ENCODE measurements at places on chromosomes 4 and X. TPM values are rescaled to one million over a fixed set of nuclear protein-coding genes. Genes with fewer than 3 reads are reported as not detected.

- DNase-seq, result no peak
- no peak overlapping the region for H3K27ac ChIP-seq
- no peak overlapping the region for H3K4me3 ChIP-seq
- no peaks in the 10 kb centered on the region for H3K4me1 ChIP-seq
Observed at GRCh38 chr4:182893047-182893446, 24.1 kb downstream of the DCTD start.

Gene GRXCR1
- total RNA-seq, result not detected

DNA sequence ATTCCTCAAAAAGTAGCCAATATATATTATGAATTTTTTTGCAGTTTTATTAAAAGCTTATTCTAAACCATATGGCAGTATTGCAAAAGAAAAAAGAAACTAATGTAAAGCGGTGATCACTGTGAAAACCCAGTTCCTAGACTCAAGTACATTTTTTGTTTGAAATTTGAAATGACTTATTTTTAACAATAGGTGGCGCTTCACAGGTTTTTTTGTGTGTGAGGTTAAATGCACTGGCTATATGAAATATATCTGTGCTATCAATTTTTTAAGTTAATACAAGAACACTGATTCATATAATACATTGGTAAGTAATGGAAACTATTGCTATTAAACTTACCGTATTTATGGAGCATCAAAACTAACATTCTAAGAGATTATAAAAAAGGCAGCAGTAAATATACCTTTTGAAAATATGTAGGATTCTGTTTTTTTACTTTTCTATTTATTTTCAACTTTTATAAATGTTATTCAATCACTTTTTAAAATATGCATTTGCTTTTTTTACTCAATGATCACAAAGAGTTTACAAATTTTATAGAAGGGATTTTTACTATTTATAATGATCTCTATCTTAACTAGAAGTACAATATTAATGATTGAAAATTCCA, 5.6 kb upstream of the SPRY1 start:
- no peak overlapping the region for H3K4me3 ChIP-seq
- no peaks in the 10 kb centered on the region for H3K36me3 ChIP-seq
- H3K27me3 ChIP-seq, result no peaks in the 10 kb centered on the region
- no peak for DNase-seq
- no peak overlapping the region for H3K27ac ChIP-seq

DNA sequence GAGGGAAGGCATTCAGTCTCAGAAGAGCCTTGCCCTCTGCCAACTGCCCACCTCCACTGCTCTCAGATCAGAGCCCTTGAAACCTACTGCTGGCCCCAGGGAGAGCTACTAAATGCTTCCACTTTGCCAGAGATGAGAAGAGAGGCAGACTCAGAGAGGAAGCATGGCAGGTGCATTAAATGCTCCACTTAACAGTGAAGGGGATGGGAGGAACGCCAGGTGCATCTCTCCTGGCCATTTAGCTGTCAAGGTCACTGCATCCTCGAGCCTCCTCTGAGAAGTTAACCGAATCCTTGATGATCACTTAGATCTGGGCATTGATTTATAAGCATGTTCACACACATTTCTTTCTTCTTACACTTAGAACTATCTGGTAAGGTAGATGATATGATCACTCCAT, 15.0 kb downstream of the TRPC5 start:
- no peaks in the 10 kb centered on the region for H3K36me3 ChIP-seq
- no peak for DNase-seq
- H3K27ac ChIP-seq, result no peak overlapping the region
- H3K4me3 ChIP-seq, result no peak overlapping the region
- H3K4me1 ChIP-seq, result no peaks in the 10 kb centered on the region

DNA sequence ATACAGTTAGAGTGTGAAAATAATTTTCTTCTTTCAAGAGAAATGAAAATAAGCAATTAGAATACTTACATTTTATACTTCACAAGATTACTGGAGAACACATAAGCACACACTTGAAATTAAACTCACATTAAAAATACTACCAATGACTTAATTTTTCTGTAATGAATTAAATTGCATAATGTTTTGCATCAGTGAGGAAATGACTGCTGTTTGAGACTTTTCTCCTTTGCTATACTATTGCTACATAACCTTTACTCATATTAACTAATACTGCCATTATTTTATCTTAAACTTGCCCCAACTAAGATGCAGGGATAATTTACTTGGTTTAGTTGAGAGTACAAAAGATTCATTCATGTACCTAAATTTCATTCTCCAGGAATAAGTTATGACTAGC, 590.9 kb downstream of the ARAP2 start:
- no peaks in the 10 kb centered on the region for H3K36me3 ChIP-seq
- no peaks in the 10 kb centered on the region for H3K4me1 ChIP-seq
- H3K4me3 ChIP-seq, result no peak overlapping the region
- no peak for DNase-seq
- H3K27ac ChIP-seq, result no peak overlapping the region
- H3K27me3 ChIP-seq, result no peaks in the 10 kb centered on the region

- no peak for DNase-seq
- H3K27ac ChIP-seq, result no peak overlapping the region
- no peak overlapping the region for H3K4me3 ChIP-seq
- no peaks in the 10 kb centered on the region for H3K4me1 ChIP-seq
Observed at GRCh38 chr4:87469390-87469789, 47.0 kb downstream of the NUDT9 start.

Gene DDX53
- not detected for total RNA-seq

GRCh38 chr4:153025406-153025805, 89.3 kb downstream of the FHDC1 start:
- no peaks in the 10 kb centered on the region for H3K4me1 ChIP-seq
- no peak overlapping the region for H3K27ac ChIP-seq
- no peak overlapping the region for H3K4me3 ChIP-seq
- H3K27me3 ChIP-seq, result no peaks in the 10 kb centered on the region
- no peak for DNase-seq

DNA sequence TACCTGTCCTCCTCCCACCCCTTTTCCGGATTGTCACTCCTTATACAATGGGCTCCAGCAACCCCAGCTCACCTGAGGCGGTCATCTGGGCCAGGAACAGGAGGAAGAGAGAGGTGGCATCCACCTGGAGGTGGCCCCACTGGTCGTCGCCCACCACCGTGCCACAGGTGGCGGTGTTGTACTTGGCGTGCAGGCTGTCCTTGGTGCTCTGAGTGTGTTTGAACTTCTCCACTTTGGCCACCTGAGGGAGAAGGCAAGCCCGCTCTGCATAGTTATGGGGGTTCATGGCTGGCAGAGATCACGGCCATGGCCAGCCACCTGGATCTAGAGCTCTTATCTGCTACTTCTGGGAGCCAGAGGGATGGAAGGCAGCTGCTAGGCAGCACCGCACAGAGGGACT, 32.9 kb downstream of the PHKA2 start:
- H3K27ac ChIP-seq, result no peak overlapping the region
- no peak for DNase-seq
- H3K4me1 ChIP-seq, result no peaks in the 10 kb centered on the region
- H3K27me3 ChIP-seq, result no peaks in the 10 kb centered on the region

Gene REPS2
- 4.7 TPM for total RNA-seq

- no peak overlapping the region for H3K4me3 ChIP-seq
- H3K27ac ChIP-seq, result no peak overlapping the region
- H3K4me1 ChIP-seq, result no peaks in the 10 kb centered on the region
- no peaks in the 10 kb centered on the region for H3K27me3 ChIP-seq
Observed at GRCh38 chr4:13289391-13289790, 194.7 kb downstream of the RAB28 start.

- H3K4me3 ChIP-seq, result no peak overlapping the region
- H3K27me3 ChIP-seq, result no peaks in the 10 kb centered on the region
- H3K27ac ChIP-seq, result no peak overlapping the region
- no peaks in the 10 kb centered on the region for H3K4me1 ChIP-seq
Observed at GRCh38 chr4:154643493-154643892, 31.0 kb upstream of the FGG start.

GRCh38 chr4:85153221-85153620, 186.7 kb upstream of the WDFY3 start:
- H3K4me1 ChIP-seq, result no peaks in the 10 kb centered on the region
- no peak overlapping the region for H3K27ac ChIP-seq
- H3K27me3 ChIP-seq, result no peaks in the 10 kb centered on the region
- no peak overlapping the region for H3K4me3 ChIP-seq

Gene ZCCHC18
- 0.21 TPM for total RNA-seq

DNA sequence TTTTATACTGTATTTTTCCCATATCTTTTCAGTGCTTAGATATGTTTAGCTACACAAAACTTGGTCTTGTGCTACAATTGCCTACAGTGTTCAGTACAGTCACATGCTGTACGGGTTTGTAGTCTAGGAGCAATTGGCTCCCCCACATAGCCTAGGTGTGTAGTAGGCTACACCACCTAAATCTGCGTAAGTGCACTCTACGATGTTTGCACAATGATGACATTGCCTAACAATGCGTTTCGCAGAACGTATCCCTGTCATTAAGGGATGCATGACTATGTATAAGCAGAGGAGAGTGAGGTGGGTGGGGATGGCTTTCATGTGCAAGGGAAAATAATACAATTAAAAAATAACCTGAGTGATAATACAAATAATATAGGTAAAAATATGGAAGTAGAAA, 131.4 kb downstream of the GBA3 start:
- H3K4me1 ChIP-seq, result no peaks in the 10 kb centered on the region
- DNase-seq, result no peak
- no peaks in the 10 kb centered on the region for H3K36me3 ChIP-seq
- no peak overlapping the region for H3K4me3 ChIP-seq
- H3K27ac ChIP-seq, result no peak overlapping the region

Gene CXorf38
- 11.9 TPM for total RNA-seq

Gene SPACA5
- total RNA-seq, result not detected

Gene PLAC8
- total RNA-seq, result 1.1 TPM

- no peaks in the 10 kb centered on the region for H3K4me1 ChIP-seq
- H3K36me3 ChIP-seq, result no peaks in the 10 kb centered on the region
- no peak overlapping the region for H3K4me3 ChIP-seq
- H3K27ac ChIP-seq, result no peak overlapping the region
- DNase-seq, result no peak
- H3K27me3 ChIP-seq, result no peaks in the 10 kb centered on the region
Observed at GRCh38 chrX:68532831-68533533, 34.1 kb downstream of the YIPF6 start.

Gene PAGE2B
- not detected for total RNA-seq

DNA sequence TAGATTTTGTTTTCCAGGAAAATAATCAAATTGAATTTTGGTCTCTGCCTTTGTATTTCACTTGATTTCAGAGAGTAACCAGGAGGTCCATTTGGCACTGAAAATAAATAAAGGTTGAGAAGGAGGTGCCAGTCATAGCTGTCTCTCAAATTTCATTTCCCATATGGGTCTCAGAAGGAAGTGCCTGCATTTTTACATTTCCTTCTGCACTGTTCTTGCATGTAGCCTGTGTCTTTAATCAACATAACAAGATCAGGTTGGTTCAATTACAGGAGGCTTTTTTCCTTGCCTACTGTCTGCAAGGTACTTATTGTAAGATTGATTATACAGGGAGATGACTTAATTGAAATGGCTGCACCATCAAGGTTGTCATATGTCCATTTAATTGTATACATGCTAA, 15.7 kb downstream of the LRRC66 start:
- no peak overlapping the region for H3K4me3 ChIP-seq
- no peaks in the 10 kb centered on the region for H3K4me1 ChIP-seq
- no peak overlapping the region for H3K27ac ChIP-seq
- no peak for DNase-seq
- H3K27me3 ChIP-seq, result no peaks in the 10 kb centered on the region

- no peak overlapping the region for H3K27ac ChIP-seq
- no peaks in the 10 kb centered on the region for H3K27me3 ChIP-seq
- no peak overlapping the region for H3K4me3 ChIP-seq
- H3K36me3 ChIP-seq, result no peaks in the 10 kb centered on the region
Observed at GRCh38 chr4:1136048-1136447, 22.7 kb upstream of the RNF212 start.

DNA sequence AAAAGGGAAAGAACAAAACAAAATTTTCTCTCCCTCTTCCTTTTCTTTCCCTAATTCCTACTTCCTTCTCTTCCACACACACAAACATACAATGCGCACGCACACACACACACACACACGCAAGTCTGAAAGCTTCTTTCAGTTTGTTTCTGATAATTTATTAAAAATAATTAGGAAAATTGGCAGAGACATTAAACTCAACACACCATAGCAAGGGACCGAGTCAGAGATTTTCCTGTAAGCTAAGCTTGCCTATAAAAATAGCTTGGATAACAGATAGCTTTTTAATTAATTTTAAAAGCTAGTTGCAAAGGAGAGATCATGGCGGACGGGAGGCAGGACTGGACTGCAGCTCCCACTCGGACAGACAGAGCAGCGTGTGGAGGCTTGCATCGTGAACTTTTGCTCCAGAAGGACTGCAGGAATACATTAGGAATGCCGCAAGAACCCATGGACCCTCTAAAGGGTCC, 92.6 kb upstream of the MAPK10 start:
- peak overlapping the region; percentile 38 for H3K4me3 ChIP-seq
- H3K36me3 ChIP-seq, result no peaks in the 10 kb centered on the region
- no peaks in the 10 kb centered on the region for H3K4me1 ChIP-seq
- no peak for DNase-seq

GRCh38 chrX:107530141-107530540, 80.7 kb downstream of the FRMPD3 start:
- H3K36me3 ChIP-seq, result no peaks in the 10 kb centered on the region
- no peaks in the 10 kb centered on the region for H3K4me1 ChIP-seq
- H3K4me3 ChIP-seq, result no peak overlapping the region
- no peaks in the 10 kb centered on the region for H3K27me3 ChIP-seq

DNA sequence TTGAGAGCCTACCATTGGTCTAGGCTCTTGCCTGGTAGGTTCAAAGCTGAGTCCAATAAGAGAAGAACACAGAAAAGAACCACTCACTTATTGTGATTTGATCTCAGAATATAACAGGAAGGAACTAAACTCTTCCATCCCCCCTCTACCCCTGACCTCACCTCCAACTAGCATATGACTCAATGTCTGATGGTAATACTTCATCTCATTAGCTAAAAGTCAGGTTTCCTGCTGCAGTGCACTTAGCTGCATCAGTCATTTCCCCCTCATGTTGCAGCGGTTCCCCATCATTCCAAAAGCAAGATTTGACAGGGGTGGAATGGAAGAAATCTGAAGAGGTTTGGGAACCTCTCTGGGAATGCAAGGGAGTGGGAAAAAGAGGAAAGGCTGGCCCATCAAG, 289.5 kb downstream of the SMARCA1 start:
- no peaks in the 10 kb centered on the region for H3K27me3 ChIP-seq
- DNase-seq, result no peak
- no peak overlapping the region for H3K27ac ChIP-seq
- no peak overlapping the region for H3K4me3 ChIP-seq

DNA sequence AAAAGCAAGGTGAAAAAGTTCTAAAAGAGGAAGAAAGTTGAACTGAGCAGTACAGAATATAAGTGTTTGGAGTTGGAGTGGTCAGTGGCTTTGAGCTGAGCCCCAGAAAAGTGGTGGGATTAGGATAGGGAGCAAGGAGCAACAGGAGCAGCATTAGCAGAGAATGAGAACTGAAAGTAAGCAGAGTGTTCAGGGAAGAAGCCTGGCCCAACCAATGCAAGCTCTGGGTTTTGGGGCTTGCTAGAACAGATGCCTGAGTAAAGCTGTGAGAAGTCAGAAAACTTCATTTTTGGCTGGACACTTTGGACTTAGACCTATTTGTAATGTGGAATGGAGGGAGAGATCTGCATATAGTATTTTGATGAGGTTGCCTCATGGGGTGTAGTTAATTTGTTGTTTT, 17.8 kb downstream of the JADE1 start:
- peaks cover 37% of the 10 kb centered on the region for H3K4me1 ChIP-seq
- no peak overlapping the region for H3K4me3 ChIP-seq
- no peak for DNase-seq
- no peaks in the 10 kb centered on the region for H3K27me3 ChIP-seq
- H3K36me3 ChIP-seq, result peaks cover 5% of the 10 kb centered on the region
- H3K27ac ChIP-seq, result no peak overlapping the region

Gene NSG1
- not detected for total RNA-seq

Gene ASB5
- not detected for total RNA-seq

GRCh38 chr4:99821918-99822503, 5.4 kb downstream of the DAPP1 start:
- no peak for DNase-seq
- no peaks in the 10 kb centered on the region for H3K36me3 ChIP-seq
- H3K27me3 ChIP-seq, result no peaks in the 10 kb centered on the region
- H3K4me3 ChIP-seq, result no peak overlapping the region

Gene CCDC110
- not detected for total RNA-seq

Data from ascending aorta (tissue), 2 donors.